GDM1 (cell line): ENCODE measurements at places on chromosomes 13 and 19.

DNA sequence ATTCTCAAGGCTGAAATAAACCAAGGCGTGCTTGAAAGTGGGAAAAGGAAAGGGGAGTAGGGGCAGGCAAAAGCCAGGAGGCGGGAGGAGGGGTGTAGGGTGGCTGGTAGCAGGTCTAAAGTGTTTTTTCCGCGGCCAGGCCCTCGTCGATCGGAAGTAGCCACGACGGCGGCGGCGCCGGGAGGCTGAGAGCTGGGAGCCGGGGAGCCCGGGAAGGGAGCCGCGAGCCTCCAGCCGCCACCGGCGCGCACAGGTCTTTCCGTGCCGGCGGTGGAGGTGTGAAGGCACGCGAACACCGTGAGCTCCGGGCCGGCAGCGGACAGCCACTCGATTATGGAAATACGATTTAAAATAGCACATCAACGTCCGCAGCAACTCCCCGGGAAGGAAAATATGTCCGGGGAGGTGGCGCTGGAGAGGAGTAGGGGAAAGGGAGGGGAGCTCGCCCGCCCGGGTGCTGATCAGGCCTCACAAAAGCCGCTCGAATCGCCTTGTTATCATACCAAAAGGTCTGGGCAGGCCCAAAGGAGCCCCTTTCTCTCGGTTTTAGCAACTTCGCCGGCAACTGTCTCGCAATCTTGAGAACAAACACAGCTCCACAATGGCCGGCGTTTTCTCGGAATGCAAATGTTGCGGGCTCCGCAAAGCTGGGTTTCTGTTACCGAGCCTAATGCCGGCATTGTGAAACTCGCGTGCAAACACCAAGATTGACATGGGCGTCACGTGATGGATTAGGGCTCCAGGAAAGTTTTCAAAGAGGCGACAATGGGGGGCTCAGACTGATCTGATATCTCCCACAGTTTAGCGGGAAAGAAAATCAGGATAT is 2.9 kb upstream of the PCDH8 start:
- DNase-seq: no peak

- no peak for DNase-seq
Measured at GRCh38 chr19:5102520-5102919, 133.6 kb downstream of the KDM4B start.

DNA sequence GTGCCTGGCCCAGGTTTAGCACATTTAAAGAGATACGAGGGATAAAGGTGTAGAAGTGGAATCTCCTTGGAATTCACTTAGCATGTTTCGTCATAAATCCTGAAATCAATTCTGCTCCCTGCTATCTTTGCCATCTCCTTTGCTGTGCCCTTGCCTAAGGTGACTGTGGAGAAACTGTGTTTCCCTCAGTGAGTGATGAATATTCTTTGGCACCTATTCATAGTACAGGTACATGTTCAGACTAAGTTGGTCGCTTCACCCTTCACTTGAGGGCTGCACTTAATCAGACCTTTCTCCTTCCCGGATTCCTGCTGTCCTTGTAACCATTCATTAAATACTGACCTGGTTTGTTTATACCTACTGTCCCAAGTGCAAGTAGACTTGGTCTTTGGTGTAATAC is 17.8 kb downstream of the PCCA start:
- no peak for DNase-seq

DNA sequence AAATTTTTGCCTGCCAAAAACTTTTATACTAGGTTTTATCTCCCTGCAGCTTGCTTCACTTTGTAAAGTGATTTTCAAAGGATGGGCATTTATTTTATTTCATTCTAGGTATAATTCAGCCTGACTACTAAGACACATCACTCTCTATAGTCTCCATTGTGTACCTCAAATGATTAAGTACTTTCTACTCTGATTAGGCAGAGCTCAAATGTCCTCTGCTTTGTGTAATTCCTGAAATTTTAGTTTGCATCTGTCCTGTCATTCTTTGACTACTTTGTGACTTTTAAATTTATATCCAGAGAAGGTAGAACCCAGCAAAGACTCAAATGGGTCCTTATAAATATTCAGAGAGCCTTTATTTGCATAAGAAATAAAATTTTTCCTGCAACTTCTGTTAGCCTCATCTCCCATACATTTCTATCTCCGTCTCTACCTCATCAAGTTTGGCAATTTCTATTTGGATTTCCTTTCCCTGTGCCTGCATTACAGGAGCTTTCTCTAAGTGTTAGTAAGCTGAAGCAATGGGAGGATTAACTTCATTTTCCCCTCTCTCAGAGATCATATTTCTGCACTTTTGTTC is 1038.0 kb upstream of the ATXN8OS start:
- no peak for DNase-seq

GRCh38 chr19:18109733-18110608 is 12.4 kb downstream of the MAST3 start:
- no peak for DNase-seq

GRCh38 chr19:43812688-43813087 is 10.4 kb upstream of the LYPD5 start:
- no peak for DNase-seq

GRCh38 chr13:85729296-85729695 is 69.9 kb downstream of the SLITRK6 start:
- DNase-seq: no peak

DNA sequence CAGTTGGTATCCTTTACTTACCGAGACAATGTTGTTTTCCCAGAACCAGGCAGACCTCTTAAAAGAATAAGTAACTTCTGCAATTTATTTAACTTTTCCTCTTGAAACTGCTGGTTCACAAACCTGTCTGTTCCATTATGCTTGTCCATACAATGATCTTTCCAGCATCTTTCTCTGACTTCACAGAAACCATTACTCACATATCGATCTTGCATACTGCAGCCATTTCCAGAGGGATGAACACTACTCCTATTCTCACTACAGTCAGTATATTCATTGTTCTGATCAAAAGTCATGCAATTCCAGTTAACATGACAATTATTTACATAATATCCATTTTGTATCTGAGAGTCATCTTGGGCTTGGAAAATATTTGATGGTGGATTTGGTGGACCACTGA is 2.8 kb downstream of the N4BP2L2 start:
- DNase-seq: no peak

- DNase-seq: peak; percentile 31
Measured at GRCh38 chr19:1250437-1251260, 2.3 kb downstream of the MIDN start.

DNA sequence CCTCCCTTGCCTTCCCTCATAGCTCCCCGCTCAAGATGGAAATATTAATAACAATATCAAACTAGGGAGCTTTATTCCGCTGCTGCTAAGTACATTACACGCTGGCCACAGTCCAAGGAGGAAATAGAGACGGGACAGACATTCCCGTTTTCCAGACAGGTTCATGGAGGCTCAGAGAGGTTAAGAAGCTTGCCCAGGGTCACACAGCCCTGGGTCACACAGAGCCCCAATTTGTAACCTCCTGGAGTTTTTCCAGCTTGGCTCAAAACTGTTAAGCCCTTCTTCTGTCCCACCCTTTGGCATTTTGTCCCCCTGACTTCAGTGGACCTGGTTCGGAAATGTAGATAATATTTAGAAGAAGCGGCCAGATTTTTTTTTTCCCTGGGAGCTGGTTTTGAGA is 2.0 kb downstream of the BICRA start:
- DNase-seq: no peak

GRCh38 chr13:86710013-86710412 is 910.8 kb upstream of the SLITRK6 start:
- DNase-seq: no peak

DNA sequence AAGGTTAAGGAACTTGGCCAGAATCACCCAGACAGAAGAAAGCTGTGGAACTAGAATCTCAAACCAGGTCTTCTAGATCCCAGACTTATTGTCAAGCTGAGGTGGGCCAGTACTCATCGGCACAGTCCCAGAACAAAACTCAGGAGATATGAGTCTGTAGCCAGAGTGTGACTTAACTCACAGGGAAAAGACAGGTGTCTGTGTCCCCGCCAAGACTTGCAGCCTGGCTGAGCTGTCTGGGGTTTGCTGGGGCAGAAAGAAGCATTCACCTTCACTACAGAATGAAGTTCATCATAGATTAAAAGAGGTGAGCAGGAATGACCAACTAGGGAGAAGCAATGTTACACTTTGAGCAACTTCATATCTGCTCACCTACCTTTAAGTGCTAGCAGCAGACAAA is 257.2 kb downstream of the FOXO1 start:
- DNase-seq: no peak

DNA sequence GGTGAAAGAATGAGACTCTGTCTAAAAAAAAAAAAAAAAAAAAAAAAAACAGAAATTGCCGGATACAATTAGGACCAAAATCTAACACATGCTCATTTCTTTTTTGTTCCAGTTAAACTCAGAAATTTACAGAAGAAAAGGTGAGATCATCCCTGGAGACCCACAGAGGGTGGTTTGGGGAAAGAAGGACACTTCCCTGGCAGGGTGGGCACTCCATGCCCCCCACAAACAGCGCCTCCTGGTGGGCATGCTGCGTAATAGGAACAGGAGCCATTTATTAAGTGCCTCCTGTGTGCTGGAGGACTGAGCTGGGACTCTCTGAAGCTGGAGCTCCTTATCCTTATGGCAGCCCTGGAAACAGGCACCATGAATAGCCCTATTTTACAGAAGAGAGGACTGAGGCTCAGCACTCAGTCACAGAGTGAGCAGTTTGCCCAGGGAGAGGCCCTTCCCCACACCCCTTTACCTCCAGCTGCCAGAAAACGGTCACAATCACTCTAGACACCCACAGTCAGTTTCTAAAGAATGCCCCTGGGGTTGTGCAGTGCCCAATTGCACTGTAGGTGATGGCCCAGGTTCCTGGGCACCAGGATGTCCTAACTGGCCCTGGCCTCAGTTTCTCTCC is 10.1 kb downstream of the C19orf38 start:
- DNase-seq: no peak

DNA sequence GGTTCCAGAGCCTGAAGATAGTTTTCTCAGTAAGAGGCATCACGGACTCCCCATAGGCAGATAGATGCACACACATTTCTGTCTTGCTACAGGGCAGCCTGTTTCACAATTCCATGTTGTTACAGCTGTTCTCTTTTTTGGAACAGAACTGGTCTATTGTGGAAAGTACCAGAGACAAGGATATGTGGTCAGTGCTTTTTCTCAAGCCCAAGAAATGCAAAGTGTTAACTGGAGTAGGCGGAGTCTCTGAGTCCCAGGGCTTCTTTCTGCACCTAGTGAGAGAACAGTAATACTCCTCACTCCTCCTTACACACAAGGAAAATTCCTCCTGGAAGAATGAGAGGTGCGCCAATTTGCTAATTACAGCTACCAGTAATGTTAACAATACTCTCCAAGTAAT is 141.6 kb upstream of the ARGLU1 start:
- DNase-seq: no peak

GRCh38 chr19:5006201-5006600 is 37.3 kb downstream of the KDM4B start:
- no peak for DNase-seq

DNA sequence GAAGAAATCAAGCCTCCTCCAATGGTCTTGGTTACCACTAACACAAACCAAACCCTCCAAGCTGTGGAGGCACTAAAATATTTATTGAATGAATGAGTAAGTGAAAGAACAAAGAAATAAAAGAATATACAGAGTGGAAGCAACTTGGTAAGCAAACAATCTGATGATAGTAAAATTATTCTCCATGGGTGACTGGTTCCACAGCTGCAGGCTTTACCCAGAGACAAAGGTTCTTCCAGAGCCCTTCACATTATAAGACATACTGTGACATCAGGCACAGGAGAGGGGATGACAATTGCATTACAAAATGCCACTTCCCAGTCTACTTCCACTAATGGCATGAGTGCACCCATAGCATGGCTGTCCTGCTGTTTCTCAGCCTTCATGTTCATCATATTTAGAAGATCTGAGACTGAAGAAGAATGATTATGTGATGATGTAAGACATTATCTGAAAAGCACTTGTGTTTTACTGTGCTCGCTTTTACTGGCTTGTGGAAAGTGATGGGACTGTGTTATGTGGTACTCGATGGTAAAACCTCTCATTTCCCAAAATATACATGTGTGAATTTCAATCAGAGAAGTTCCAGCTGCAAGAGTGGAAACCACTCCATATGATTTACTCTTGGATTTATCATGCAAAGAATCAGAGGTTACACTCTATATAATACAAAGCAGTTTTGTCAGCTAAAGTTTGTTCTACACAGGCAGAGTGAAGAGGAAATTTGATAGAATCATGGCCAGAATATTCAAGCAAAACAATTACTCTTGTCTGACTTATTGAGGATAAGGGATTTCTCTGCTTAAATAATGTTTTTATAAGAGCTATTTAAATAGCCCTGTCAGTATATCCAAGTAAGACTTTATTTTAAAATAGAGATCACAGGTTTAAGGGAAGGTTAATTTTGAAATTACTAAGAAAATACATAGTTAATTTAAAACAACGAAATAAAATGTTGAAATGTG is 220.2 kb upstream of the NBEA start:
- DNase-seq: no peak

DNA sequence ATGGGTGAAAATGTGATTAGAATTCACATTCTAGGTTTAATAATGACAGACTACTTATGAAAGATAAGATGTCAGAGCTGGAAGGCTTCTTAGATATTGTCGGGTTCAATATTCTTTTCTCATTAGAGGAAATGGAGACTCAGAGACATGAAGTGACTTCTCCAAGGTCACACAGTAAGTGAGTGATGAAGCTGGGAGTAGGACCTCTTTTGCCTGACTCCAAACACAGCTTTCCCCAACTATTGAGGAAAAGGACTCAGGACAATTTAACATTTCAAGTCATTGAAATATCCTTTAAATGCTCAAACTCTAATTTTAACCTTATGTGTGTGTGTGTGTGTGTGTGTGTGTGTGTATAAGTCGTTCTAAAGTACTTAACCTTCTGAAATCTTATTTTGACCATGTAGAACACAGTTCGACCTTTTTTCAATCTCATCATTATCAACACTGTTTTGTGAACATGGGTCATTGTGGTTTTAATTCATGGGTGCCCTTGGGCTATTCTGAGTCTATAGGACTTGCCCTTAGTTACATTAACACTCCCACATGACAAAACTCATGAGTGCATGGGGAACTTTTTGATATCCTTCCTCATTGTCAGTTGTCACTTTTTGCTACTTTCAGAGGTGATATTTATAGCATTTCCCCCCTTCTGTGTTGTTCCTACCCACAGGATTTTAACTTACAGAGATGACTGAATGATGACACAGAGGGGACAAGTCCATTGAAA is 53.0 kb downstream of the LRCH1 start:
- DNase-seq: peak; percentile 67

DNA sequence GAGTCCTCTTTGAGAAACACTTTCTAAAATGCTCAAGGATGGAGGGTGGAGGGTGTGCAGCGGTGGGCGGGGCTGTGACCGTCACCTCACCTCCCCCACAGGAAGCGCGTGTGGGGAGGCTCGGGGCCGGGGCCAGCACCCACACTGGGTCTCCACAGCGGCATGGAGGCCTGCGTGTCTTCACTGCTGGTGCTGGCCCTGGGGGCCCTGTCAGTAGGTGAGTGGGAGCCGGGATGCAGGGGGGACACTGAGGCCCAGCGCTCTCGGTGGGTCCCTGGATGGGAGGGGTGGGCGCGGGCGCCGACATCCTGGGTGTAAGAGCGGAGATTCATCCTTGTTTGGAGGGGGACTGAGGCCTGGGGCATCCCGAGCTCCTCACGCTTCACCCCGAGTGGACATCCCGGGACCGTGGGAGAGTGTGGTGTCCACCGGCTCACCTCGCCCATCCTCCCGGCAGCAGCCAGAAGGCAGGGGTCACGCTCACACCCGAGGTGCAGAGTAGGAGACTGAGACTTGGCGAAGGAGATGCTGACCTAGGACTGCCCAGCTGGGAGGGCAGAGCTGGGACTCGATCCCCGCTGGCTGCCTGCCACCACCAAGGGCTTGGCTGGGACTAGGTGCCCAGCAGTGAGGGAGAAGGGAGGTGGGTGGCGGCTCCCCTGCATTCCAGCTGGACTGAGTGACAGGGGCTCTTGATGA is at the start of gene GZMM:
TSS of gene GZMM (plus strand) at position 144 of the 699 bp plus-strand sequence. CDS start at position 163, 19 bp downstream.
- no peak for DNase-seq
